GM04503 (cell line): ENCODE measurements at places on chromosomes 5 and 9.

- DNase-seq = no peak
Measured at GRCh38 chr5:178221853-178222252, 10.7 kb downstream of the PHYKPL start.

DNA sequence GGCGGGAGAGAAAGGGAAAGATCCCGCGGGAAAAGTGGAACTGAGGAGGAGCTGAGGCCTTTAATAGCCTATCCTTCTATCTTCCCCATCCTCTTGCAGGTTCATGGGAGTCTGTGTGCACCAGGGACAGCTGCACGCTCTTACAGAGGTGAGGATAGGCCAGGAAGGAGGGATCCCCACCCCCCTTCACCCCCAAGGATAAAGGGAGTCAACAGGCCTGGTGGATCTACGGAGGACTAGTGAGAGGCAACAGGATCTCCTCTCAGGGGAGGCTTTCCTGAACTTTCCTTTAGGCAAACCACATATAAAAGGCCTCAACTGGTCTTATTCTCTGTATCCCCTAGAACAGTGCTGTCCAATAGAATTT, 1.1 kb downstream of the TESK1 start:
- DNase-seq = no peak

- DNase-seq = no peak
Measured at GRCh38 chr9:18261181-18261580, 212.8 kb upstream of the ADAMTSL1 start.

- DNase-seq = no peak
Measured at GRCh38 chr5:44389090-44389822, at the start of gene FGF10. TSS of gene FGF10 (minus strand) at chr5:44389420. CDS start at chr5:44388682, 738 bp downstream.

- no peak for DNase-seq
Measured at GRCh38 chr9:132018957-132019405, 60.7 kb downstream of the MED27 start.

GRCh38 chr9:8723195-8723594, 923.6 kb upstream of the DMAC1 start:
- no peak for DNase-seq

- DNase-seq = no peak
Measured at GRCh38 chr5:2482778-2483177, 268.7 kb downstream of the IRX2 start.

DNA sequence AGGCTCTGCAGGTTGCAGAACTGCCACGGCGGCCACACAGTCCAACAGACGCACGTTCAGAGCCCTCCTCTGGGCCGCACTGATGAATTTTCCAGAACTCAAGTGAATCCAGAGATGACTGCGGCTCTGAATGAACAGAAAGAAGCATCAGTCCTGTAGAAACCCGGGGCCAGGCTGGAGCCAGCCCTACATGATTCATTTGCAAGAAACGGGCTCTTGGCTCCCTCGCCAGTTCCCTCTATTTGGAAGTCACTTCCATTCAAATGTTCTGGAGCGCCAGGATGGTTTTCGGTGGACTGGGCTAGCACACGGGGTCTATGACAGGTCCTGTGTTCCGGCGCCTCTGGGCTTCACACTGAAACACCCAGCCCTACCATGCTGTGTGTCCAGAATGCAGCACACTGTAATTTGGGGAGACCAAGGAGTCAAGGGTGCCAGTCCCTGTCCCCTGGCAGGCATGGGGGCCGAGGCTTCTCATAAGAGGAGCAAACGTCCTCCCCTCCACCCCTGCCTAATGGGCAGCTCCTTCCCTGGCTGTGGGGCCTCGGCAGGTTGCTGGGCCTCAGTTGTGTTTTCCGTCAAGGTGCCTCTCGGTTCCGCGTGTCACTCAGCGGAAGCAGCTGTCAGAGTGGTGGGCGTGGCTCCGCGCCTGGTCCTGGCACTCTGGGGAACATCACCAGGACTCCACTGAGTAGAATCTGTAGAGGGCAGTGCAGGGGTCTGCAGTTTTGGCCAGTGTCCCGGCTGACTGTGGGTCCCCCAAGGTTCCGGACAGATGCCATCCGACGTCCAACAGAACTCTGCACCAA, 18.1 kb upstream of the COL5A1 start:
- no peak for DNase-seq

- DNase-seq = no peak
Measured at GRCh38 chr9:7578951-7579350, 220.6 kb downstream of the DMAC1 start.

DNA sequence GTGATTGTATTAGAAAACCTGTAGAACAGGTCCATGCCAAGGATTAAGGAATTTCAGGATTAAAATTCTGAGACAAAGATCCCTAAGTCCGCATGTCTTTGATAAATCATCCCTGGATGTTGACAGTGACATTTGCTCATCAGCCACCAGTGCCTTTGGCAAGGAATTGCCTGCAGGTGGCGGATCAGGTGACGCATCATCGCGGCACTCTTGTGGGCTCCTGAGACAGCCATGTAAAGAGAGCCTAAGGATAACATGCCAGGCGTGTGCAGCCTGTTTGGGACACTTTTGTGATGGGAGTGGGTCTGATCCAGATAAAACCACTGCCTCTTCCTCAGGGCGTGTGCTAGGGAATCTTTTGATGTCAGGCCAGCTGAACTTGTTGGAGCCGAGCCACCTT, 40.6 kb downstream of the ADCY2 start:
- no peak for DNase-seq

DNA sequence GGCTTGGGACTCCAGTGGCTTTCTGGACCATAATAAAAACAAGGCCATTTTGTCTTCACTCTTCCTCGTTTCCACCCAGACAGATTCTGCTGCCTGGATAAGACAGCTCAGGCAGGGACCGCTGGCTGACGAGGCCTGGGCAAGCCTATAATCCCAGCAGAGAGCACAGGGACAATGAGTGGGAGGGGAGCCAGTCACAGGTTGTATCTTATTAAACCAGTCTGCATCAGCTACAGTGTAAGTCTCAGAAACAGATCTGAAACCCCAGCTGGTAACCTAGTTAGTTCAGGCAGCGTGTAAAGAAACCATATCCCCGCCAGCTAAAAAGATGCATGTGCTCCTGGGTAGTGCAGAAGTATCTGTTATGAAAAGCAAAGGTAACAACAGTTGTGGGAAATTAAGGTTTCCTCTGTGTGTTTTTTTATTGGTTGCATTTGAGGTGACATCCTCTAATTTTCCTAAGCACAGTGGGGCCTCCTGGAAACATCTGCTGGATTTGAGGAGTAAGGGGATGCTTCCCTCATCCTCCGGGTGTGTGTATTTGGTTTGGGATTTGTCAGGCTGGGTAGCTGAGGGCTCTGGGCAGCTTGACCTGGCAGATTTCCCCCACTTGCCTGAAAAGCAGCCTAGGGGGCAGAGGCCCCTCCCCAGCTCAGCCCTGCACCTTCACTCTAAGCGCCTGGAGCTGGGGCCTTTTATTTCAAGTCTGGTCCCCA, 15.2 kb upstream of the TAL2 start:
- no peak for DNase-seq

- DNase-seq = no peak
Measured at GRCh38 chr9:75369989-75370388, 281.7 kb downstream of the OSTF1 start.

- DNase-seq = no peak
Measured at GRCh38 chr5:657570-657969, 35.6 kb downstream of the TPPP start.

DNA sequence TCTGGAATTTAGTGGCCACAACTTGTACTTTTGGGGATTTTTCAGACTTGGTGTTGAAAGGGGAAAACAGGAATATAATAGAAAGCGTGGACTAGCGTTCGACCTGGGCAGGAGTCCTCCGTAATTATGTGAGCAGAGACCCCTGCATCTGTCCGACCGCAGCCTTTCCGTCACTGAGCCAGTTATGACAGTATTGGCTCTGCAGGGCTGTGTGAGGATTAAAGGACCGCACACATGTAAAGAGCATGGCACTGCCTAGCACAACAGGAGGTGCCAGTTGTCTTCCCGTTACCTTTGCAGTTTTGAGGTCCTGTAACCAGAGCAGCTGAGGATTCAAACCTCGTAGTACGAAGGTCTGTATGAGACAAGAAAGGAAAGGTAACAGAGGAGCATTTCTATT, 1.2 kb downstream of the B4GALT7 start:
- DNase-seq = no peak

DNA sequence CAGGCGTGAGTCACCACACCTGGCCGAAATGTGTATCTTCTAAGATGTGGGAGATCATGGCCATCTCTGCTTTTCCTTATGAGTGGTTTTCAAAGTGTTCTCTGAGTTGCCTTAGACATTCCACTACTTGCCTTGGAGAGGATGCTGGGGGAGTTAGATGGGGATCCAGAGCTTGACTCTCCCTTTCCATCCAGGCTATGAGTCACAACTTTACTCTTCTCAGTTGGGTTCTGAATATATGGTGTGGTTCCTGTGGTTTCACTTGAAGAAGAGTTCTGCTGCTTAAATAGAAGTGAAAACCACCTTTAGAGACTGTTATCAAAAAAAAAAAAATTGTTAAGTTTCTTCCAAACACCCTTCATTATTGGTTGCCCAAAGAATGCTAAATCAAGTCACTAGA, 217.6 kb downstream of the ZNF608 start:
- no peak for DNase-seq

DNA sequence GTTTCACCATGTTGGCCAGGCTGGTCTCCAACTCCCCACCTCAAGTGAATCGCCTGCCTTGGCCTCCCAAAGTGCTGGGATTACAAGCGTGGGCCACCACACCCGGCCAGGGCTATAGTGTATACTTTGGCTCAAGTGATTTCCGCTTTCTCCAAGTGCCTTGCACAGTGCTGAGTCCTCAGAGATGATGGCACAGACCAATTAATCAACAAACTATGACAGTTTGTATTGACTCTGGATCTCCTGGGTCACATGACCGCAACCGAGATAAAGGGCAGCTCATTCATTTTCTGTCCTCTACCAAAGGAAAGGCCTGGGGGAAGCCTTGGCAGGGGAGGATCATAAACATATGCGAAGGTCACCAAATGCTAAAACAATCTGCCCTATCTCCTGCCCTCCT, 11.4 kb upstream of the LARP1 start:
- no peak for DNase-seq

- no peak for DNase-seq
Measured at GRCh38 chr9:91771864-91772263, 178.2 kb downstream of the ROR2 start.
